ENCODE measurements at places on chromosomes 2 and 18. TPM values are rescaled to one million over a fixed set of nuclear protein-coding genes. Genes with fewer than 3 reads are reported as not detected.

FTCDNL1 gene
- not detected for total RNA-seq

LMAN2L gene
- 1.4 TPM for total RNA-seq

G6PC2 gene
- not detected for total RNA-seq

REG3A gene
- total RNA-seq = 3.1 TPM

HOXD11 gene
- total RNA-seq = not detected

SIGLEC15 gene
- not detected for total RNA-seq

NYAP2 gene
- not detected for total RNA-seq

UGT1A9 gene
- total RNA-seq = 7.0 TPM

SIX3 gene
- not detected for total RNA-seq

IL1B gene
- total RNA-seq = 1.2 TPM

SH3RF3 gene
- total RNA-seq = 4.5 TPM

- peaks cover 91% of the 10 kb centered on the region for H3K36me3 ChIP-seq
- H3K4me3 ChIP-seq = no peak overlapping the region
- no peak overlapping the region for H3K27ac ChIP-seq
- DNase-seq = no peak
Measured at GRCh38 chr18:13051159-13051558, 60.0 kb downstream of the CEP192 start.

- H3K4me1 ChIP-seq = no peaks in the 10 kb centered on the region
- H3K4me3 ChIP-seq = no peak overlapping the region
- no peak for DNase-seq
Measured at GRCh38 chr2:195038153-195038552, 618.9 kb upstream of the SLC39A10 start.

DNA sequence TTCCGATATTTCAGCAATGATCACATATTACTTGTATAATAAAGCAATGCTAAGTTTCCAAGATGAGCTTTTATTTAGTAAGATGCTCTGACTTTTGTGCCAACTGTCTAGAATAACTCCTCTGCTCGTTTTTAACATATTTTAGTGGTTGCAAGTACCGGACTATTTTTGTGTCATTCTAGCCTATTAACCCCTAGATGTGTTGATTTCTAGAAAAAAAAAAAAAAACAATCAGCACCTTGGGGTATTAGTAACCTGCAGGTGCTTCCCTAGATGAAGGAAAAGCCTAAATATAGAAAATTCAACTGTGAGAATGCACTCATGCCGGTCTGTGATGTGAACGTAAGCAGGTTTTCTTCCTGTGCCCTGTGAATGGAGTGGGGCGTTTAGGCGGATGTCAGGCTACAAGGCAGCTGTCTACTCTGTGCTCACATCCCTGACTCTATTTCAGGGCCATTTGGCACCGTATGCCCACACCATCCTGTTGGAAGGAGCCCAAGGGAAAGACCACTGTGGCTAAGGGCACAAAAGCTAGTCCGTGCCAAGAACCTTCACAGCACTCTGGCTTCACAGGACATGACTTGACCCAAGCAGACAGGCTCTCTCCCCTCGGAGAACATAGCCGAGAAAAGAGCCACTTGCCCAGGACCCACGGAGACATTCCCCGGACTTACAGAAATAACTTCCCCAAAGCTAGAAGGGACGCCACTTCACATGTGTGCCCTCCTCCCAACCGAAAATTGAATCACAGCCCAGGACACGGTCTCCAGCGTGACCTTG, 60.9 kb upstream of the AGAP1 start:
- peak overlapping the region; percentile 41 for H3K27ac ChIP-seq
- DNase-seq = peak; percentile 33
- no peaks in the 10 kb centered on the region for H3K4me1 ChIP-seq
- H3K27me3 ChIP-seq = no peaks in the 10 kb centered on the region
- no peaks in the 10 kb centered on the region for H3K36me3 ChIP-seq
- H3K4me3 ChIP-seq = no peak overlapping the region

- no peak for DNase-seq
- H3K4me1 ChIP-seq = peaks cover 6% of the 10 kb centered on the region
- H3K27ac ChIP-seq = peak overlapping the region; percentile 63
- no peaks in the 10 kb centered on the region for H3K36me3 ChIP-seq
Measured at GRCh38 chr2:66507673-66508201, 72.8 kb downstream of the MEIS1 start.

GRCh38 chr18:74528913-74529312, 5.4 kb upstream of the CNDP1 start:
- H3K27ac ChIP-seq = no peak overlapping the region
- peaks cover 6% of the 10 kb centered on the region for H3K4me1 ChIP-seq
- DNase-seq = peak; percentile 10
- H3K36me3 ChIP-seq = no peaks in the 10 kb centered on the region
- H3K27me3 ChIP-seq = no peaks in the 10 kb centered on the region

DNA sequence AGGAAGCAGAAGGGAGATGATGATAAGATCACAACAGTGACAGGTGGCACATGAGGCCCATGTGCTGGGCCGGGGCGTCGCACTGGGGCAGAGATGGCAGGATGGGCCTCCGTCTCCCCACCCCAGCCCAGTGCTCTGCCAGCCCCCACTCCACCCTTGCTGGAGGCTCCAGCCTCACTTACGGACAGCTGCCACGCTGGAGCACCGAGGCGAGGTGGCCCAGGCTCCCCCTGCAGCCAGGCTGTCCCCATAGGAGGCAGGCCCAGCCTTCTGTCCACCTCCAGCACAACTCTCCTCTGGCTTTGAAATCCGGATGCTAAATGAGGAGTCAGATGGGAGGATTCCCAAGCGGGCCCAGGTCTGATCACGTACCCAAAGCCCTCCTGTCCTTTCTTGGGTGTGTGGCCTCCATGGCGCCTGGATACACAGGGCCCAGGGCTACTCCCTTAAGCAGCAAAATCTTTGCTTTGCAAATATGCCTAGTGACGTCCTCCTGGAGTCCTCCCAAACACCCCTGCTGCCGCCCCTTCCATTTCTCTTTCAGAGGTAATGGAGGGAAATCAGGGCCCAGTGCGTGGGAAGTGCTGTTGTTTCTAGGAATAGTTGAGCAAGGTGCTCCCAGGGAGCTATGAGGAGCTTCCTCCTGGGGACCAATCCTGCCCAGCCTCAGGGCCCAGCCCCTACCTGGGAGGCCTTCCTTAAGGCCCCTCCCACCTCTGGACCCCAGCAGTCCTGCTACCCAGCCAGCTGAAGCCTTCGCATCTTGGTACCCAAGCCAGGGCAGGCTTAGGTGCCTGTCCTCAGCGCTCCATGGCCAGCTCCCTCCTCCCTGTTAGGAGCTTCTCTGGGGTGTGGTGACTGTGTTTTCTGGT, 170.4 kb upstream of the MYCN start:
- DNase-seq = no peak
- no peak overlapping the region for H3K27ac ChIP-seq
- no peaks in the 10 kb centered on the region for H3K4me1 ChIP-seq
- H3K36me3 ChIP-seq = no peaks in the 10 kb centered on the region
- H3K4me3 ChIP-seq = no peak overlapping the region
- no peaks in the 10 kb centered on the region for H3K27me3 ChIP-seq

GRCh38 chr18:75207310-75208154, 1.4 kb downstream of the PTGR3 start:
- peak overlapping the region; percentile 99 for H3K27ac ChIP-seq
- no peaks in the 10 kb centered on the region for H3K27me3 ChIP-seq
- no peaks in the 10 kb centered on the region for H3K36me3 ChIP-seq
- H3K4me1 ChIP-seq = peaks cover 41% of the 10 kb centered on the region
- DNase-seq = peak; percentile 56

DNA sequence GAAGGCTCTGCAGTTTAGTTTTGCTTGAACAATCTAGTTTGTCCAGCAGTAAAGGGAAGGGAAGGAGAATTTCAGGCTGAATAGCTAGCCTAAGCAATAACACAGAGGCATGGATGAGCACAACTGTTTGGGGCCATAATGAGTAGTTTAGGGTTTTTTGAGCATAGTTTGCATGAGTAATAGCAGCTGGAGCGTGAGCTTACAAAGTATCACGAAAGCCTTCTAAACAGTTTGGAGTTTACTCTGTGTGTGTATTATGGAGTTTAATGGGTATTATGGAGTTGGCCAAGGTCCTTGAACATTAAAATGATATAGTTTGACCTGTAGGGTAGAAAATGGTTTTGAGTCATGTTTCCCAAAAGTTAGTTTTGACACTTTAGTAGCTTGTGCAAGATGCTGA, 782.3 kb downstream of the ERBB4 start:
- DNase-seq = no peak
- H3K4me3 ChIP-seq = no peak overlapping the region
- H3K4me1 ChIP-seq = no peaks in the 10 kb centered on the region
- H3K27ac ChIP-seq = no peak overlapping the region
- H3K27me3 ChIP-seq = no peaks in the 10 kb centered on the region
- no peaks in the 10 kb centered on the region for H3K36me3 ChIP-seq

DNA sequence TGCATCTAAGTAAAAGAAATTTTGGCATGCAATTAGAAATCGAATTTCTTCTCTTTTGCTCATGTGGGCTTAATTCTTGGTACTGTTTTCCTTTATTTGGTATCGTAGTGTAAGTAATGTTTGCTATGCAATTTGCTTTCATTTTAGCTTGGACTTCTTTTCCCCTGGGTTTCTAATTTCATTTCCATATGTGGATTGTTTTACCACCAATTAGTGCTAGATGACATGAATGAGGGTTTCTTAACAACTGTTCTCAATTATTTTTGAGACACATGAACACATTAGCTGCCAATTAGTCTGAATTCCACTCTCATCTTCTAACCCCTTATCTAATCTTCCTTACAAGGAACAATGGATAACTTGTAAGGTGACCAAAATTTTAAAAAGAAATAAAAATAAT, 1047.2 kb upstream of the PIK3C3 start:
- H3K36me3 ChIP-seq = no peaks in the 10 kb centered on the region
- H3K4me3 ChIP-seq = no peak overlapping the region
- H3K27ac ChIP-seq = no peak overlapping the region
- H3K4me1 ChIP-seq = no peaks in the 10 kb centered on the region
- no peak for DNase-seq

GRCh38 chr2:39325966-39326365, 82.2 kb upstream of the CDKL4 start:
- H3K36me3 ChIP-seq = peaks cover 80% of the 10 kb centered on the region
- no peaks in the 10 kb centered on the region for H3K4me1 ChIP-seq
- H3K27ac ChIP-seq = no peak overlapping the region
- DNase-seq = no peak
- H3K4me3 ChIP-seq = no peak overlapping the region
- H3K27me3 ChIP-seq = no peaks in the 10 kb centered on the region

GRCh38 chr2:39379643-39380524, 57.2 kb downstream of the MAP4K3 start:
- no peaks in the 10 kb centered on the region for H3K27me3 ChIP-seq
- H3K36me3 ChIP-seq = no peaks in the 10 kb centered on the region
- H3K4me3 ChIP-seq = no peak overlapping the region
- H3K27ac ChIP-seq = peak overlapping the region; percentile 54
- peaks cover 61% of the 10 kb centered on the region for H3K4me1 ChIP-seq
- DNase-seq = no peak

DNA sequence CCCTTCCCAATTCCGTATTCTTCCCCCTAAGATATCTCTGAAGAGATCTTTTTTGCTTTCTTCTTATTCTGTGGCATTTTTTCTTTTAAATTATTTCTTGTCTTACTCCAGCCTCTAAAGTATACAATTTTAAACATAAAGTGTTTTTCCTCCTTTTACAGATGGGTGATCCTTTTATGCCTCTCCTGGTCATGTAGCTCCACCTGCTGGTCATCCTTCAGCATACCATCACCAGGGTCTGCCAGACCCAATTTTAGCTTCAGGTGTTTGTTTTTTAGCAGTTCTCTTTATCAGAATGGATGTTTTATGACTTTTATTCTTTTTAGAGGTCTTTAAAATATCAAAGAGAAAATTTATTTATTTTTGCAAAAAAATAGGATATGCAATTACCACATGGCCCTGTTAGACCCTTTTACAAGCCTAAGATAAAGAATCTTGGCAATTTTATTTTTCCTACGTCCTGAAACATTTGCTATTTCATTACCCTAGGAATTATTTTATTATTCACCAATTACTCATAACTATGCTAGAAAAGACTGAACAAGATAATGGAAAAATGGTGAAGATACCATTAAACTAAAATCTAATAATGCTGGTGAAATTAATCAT, 55.5 kb downstream of the PIGN start:
- H3K27ac ChIP-seq = no peak overlapping the region
- H3K27me3 ChIP-seq = no peaks in the 10 kb centered on the region
- no peak overlapping the region for H3K4me3 ChIP-seq
- peak; percentile 51 for DNase-seq

DNA sequence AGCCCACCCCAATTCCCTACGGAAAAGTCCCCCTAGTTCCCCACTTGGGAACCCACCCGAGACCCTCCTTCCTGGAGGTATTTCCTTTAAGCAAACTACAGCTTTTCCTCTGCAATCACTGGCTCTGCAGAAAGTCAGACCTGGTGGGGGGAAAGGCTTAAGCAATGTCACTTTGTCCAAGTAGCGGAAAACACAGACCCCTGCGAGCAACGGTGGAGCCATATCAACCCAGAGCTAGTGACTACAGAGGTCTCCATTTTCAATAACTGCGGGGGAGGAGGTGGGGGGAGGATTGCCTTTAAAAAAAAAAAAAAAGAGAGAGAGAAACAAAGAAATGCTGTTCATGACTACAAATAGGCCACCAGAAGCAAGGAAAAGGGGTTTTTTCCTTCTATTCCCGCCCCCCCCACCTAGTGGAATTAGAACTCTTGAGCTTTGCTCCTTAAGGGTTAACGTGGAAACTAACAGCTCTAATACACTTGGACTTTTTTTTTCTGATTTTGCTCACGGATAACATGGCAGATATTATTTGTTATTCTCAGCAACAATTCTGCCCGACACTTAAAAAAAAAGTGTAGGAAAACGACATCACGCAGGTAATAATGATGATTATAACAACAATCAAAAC, 1.1 kb upstream of the FRZB start:
- H3K36me3 ChIP-seq = no peaks in the 10 kb centered on the region
- H3K4me1 ChIP-seq = peaks cover 41% of the 10 kb centered on the region
- peaks cover 12% of the 10 kb centered on the region for H3K27me3 ChIP-seq
- peak overlapping the region; percentile 53 for H3K4me3 ChIP-seq
- DNase-seq = no peak

GRCh38 chr2:38113981-38114708, 38.2 kb upstream of the CYP1B1 start:
- H3K27ac ChIP-seq = no peak overlapping the region
- H3K4me1 ChIP-seq = peaks cover 23% of the 10 kb centered on the region
- no peaks in the 10 kb centered on the region for H3K36me3 ChIP-seq
- H3K4me3 ChIP-seq = no peak overlapping the region

DNA sequence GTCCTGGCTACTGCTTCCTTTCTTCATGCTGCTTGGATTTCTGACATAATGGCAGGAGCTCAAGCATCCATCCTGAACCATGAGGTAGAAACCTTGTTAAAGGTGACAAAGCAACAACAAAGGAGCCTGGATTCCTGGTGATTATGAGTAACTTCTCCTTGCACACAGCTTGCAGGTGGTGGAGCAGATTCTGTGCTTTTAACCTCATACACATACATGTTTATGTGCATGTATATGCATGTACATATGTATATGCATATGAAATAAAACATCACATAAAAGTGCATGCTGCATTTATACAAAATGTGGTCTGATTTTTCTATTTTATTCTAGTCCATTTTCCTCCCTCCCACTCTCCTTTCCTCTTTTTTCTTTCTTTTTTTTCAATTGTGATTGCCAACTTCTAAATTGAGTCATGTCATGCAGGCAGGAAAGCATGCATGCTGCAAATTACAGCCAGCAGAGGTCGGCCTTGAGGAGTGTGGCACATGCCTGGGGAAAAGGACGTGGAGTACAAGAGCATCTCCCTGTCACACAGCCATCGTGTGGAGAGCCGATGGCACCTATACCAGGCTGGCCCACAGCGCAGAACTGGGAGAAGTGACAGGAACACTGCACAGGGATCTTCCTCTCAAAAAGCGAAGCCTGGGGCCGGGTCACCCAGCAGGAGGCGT, 17.9 kb downstream of the LCT start:
- H3K36me3 ChIP-seq = no peaks in the 10 kb centered on the region
- no peak for DNase-seq
- no peak overlapping the region for H3K27ac ChIP-seq

GRCh38 chr2:219037783-219038499, 3.4 kb downstream of the CFAP65 start:
- peaks cover 20% of the 10 kb centered on the region for H3K4me1 ChIP-seq
- no peak overlapping the region for H3K27ac ChIP-seq
- H3K27me3 ChIP-seq = peaks cover 8% of the 10 kb centered on the region
- DNase-seq = peak; percentile 50
- H3K36me3 ChIP-seq = no peaks in the 10 kb centered on the region

Data from stomach (tissue), 19 donors.